ENCODE measurements at places on chromosomes 16 and 17.

DNA sequence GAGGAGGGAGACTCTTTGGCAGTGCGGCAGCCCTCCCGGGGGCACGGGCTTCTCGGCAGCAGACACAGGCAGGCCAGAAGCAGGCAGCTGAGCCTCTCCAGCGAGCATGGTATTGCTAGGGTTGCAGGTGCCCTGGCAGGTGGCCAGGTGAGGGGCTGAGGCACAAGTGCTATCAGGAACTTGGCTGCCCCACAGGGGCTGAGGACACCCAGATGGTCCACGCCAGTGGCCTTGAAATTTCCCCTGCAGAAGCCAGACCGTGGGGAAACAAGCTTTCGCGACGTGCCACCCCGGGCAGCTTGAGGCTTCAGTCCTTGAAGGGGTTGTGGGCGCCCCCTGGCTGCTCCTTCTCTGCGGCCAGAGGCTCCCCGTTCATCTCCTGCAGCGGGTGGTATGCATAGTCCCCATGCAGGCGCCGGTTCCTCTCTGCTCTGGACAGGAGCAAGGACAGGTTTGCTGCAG is 8.5 kb downstream of the NAGPA start:
- no peak for DNase-seq

DNA sequence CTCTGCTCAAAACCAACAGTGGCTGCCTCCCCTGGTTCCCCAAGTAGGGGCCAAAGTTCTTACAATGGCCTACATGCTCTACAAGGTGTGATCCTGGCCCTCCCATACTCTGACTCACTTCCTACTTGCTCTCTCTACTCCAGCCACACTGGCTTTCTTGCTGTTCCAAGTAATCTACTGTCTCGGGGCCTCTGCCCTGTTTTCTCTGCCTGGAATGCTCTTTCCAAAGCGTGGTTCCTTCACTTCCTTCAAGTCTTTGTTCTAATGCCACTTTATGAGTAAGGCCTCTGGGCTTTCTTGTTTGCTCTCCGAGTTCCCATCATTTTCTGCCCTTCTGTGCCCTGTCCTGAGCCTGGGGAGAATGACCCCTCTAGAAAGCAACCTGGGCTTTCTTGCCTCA is 4.1 kb upstream of the CDH3 start:
- DNase-seq = no peak

DNA sequence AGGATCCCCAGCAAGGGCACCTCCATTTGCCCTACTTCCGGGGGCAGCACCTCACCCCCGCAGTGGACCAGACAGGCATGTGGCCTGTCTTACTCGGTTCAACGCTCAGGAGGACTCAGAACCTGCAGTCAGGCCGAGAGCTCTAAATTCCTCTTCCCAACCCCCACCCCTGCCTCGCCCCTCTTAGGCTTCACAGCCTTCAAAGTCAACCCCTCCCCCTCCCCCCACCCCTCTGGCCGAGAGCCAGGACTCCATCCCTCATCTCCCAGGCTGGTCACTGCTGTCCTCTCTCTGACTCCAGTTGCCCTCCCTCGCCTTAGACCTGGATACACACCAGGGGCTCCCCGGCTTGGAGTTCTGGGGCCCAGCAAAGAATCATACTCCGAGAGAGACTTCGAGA is 8.1 kb upstream of the HS3ST6 start:
- DNase-seq = no peak

DNA sequence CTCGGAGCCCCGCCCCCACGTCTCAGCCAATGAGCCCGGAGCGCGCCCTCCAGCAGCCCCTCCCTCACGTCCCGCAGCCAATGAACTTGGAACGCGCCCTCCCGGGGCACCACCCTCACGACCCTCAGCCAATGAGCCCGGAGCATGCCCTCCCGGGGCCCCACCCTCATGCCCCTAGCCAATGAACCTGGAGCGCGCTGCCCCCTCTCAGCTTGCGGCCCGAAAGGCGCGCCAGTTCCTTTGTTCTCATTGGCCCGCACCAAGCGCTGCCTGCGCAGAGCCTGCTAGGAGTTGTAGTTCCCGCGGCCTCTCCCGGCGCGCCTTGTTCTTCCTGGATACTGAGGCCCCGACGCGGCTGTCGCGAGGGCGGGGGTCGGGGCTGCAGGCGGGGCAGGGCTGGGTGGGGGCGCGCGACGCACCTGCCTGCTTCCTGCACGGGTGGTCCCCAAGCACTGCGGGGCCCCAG is at the start of gene LRRC45:
LRRC45 (plus strand) TSS at position 325 of the 466 bp plus-strand sequence. CDS start 339 bp downstream, outside the sequence.
- DNase-seq = peak; percentile 100

DNA sequence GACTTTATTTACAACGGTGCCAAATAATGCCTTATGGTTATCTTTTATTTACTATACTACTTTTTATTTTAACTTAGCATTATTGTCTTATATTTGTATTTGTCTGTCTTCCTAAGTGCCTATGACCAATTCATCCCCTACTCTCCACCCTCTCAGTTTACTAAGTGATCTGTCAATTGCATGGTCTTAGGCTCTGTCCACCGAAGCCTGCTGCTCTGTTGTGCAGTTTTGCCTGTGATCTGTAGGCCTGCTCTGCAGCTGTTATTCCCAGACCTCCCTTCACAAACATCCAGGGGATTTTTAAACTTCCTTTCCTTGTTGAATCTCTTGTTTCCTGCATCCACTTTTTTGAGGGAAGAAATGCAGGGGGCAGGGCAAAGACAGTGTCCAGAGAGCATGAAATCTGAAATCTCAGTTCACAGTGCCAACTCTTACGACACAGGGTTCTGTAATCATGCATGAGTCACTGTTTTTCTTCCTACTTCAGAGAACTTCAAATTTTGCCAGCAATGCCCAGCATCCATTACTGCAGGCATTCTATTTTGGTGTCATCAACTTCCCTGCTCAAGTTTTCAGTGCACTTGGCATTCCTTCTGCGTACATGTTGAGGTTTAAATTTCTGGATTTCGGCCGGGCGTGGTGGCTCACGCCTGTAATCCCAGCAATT is 11.4 kb downstream of the SLFN5 start:
- no peak for DNase-seq

DNA sequence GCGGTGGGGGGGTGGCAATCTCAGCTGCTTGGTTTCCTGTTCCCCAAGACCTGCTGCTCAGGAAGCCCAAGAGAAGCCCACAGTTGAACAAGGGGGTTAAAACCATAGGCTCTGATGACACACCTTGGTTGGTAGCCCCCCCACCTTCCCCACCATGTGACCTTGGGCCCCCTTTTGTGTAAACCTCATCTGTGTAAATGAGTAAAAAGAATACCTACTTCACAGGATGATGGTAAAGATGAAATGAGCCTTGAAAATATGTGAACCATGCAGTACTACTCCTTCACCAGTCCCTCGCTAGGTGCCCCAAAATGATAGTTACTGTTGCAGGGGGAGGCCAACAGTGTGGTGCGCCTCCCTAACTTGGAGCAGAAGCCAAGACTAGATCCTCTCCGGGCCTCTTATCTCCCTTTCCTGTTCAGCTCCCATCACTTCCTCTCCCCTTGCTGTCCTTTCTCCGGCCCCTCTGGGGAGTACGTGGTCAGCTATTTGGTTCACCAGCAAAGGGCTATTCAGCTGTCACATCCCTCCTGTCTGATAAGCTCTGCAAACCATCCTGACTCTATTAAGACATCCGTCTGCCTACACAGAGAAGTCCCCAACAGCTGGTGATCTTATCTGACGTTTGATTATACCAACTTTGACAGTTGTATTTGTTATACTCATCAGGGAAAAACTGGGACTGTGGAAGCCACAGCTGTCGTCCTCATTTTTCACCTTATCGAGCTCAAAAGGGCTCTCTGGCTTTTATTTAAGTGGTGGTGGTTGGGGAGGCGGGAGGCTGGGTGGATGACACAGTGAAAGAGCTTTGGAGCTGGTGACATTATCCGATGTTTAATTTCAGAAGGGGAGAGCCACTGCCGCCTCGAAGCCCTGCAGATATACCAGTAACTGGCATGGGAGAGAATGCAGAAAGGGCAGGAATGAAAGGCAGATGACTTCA is 19.9 kb downstream of the DCAKD start:
- DNase-seq = no peak

DNA sequence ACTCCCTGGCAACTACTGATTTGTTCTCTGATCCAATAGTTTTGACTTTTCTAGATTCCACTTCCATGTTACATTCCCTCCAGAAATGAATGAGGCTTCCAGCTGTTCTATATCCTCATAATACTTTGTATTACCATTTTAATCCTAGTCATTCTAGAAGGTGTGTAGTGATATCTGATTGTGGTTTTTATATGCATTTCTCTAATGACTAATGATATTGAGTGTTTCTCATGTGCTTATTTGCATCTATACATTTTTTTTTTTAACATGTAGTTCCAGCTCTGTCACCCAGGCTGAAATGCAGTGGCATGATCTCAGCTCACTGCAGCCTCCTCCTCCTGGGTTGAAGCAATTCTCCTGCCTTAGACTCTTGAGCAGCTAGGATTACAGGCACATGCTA is 7.3 kb downstream of the ADGRG5 start:
- no peak for DNase-seq

GRCh38 chr17:79233916-79234551 is 159.4 kb downstream of the ENGASE start:
- no peak for DNase-seq

GRCh38 chr17:38658741-38659345 is 15.9 kb downstream of the EPOP start:
- DNase-seq = no peak

GRCh38 chr16:68276223-68276622 is 11.9 kb downstream of the SLC7A6 start:
- DNase-seq = no peak

DNA sequence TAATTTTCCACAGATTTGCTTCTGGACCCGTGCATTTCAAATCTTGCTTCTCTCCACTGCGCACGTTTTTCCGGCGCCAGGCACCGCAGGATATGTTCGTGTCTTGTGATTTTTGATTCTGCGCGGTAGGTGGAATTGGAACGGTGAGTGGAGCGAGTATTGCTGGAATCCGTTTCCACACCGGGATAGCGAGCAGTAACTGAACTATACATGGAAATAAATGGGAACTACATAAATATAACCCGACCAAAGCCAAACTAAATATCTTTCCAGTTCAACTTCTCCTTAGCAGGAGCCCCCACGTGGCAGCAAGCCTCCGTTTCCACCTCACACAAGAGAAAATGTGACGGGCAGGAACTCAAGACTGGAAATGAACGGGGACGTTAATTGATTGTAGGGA is 154.0 kb downstream of the SEC14L1 start:
- DNase-seq = no peak

DNA sequence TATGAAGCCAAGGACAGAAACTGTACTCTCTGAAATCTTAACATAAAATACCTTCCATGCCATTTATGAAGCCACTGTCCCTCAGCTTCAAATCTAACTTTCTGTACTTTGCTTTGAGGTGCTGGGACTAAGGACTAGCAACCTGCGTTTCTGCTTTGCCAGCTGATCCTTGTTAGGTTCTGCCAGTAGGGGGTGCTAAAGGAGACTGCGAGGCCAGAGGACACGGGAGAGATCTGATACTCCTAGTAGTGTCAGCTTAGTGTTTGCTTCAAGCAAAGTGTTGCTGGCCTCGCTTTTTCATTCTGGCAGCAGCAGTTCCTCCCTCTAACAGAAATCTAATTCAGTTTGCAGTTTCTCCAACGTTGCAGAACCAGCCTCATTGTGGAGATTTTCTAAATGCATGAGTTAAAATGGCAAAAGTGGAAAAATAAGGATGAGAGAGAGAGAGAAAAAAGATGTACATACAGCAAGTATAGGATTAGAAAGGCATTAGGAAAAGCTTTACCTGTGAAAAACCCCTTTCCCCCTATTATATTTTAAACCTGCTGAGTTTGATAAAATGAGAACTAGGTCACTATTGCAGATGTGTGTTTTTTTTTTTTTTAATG is 297.5 kb downstream of the CA10 start:
- no peak for DNase-seq

- DNase-seq = no peak
These were observed 21.9 kb downstream of the C16orf95 start for GRCh38 chr16:87295259-87295658.

DNA sequence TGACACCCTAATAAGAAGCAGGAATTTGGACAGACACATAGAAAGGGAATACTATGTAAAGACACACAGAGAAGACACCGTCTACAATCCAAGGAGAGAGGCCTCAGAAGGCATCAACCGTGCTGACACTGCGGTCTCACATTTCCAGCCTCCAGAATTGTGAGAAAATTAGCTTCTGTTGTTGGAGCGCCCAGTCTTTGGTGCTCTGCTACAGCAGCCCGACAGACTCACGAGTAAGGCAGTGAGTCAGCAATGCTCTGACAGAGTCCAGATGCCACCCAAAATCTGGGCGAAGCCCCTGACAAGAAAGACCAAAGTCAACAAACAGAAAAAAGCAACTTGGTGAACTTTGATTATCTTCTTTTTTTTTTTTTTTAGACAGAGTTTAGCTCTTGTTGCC is 32.5 kb upstream of the RAI1 start:
- DNase-seq = no peak

DNA sequence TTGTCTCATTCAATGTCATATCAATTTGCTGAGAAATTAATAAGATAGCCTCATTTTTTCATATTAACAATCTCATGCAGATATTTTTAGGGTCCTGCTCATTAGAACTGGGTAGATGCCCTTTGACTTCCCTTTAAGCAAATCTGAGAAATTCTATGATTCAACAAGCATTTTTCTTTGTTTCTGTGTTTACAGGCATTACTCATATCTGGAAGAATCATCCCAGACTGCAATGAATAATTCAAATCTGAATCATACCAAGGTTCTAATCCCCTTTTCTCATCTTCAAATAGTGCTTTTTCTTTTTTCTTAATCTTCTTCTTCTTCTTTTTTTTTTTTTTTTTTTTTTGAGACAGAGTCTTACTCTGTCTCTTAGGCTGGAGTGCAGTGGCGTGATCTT is 69.2 kb upstream of the KIFC3 start:
- DNase-seq = no peak

DNA sequence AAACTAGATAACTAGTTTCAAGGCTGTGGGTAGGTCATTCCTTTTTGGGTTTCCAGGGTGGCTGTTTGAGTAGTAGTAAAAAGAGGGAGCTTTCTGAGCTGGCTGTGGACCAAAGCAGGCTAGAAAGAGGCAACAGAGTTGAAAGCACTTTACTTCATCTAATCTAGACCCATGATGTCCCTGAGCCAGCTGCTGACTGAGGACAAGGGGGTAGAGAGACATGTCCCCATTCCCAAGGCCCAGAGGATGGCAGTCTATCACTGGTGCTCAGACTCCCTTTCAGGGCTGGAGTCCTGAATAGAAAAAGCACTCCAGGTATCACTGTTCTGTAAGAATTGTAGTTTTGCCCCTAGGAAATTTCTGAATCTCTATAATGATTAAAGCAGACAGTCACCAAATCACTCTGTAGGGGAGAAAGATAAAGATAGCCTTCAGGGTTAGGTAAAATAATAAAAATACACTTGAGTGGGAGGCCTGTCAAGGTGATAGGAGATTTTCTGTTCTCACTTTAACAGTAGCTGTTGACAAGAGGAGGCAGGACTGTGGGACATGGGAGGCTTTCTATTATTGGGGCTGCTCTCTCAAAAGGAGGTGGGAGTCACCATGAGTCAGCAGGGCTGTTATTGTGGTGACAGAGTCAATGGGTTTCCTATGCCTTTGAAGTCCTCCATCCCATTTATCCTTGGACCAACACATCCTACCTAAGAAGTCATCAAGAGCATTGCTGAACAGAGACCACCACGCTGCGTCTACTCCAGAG is 190.2 kb upstream of the MPHOSPH6 start:
- DNase-seq = no peak

All from stimulated activated CD4-positive, alpha-beta T cell treated with anti-CD3 and anti-CD28 coated beads, Interleukin-1b, Interleukin-23, amount 100 ng/mL, for 1 hour (primary cell).